OCI-M1 (cell line): ENCODE measurements at places on chromosomes 3 and 15.

GRCh38 chr3:13710251-13710650 is 161.3 kb downstream of the FBLN2 start:
- no peak for DNase-seq

- no peak for DNase-seq
Observed at GRCh38 chr3:172112078-172112733, 72.8 kb downstream of the FNDC3B start.

DNA sequence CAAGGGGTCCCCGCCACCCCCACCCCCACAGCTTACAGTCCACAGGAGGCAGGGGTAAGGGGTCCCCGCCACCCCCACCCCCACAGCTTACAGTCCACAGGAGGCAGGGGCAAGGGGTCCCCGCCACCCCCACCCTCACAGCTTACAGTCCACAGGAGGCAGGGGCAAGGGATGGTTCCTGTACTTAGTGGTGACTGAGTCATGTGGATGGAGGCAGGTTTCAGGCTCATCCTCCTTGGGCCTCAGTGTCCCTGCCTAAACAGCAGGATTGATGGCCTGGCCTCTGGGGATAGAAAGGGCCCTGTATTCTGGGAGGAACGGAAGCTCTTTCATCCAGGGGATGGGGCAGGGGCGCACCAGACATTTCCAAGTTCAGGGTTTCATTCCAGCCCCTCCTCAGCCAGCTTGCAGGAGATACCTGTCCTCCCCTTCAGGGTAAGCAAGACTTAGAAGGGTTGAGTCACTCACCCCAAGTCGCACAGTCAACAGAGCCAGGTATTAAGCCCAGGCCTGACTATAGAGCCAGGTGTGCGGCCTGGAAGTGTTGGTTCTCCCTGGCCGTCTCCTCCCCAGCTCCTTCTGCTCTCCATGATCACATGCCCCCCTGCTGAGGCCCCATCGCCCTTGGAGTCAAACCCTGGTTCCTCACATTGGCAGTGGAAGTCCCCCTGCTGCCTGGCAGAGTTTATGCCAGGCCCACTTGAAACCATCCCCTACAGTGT is 12.5 kb downstream of the CSK start:
- DNase-seq = no peak

GRCh38 chr15:93040288-93041158 is 48.5 kb downstream of the RGMA start:
- no peak for DNase-seq

GRCh38 chr15:52746162-52746757 is 43.9 kb downstream of the ONECUT1 start:
- no peak for DNase-seq

- DNase-seq = no peak
Observed at GRCh38 chr3:190166948-190167347, 46.3 kb upstream of the P3H2 start.

- no peak for DNase-seq
Observed at GRCh38 chr15:38658431-38658830, 93.8 kb upstream of the RASGRP1 start.

DNA sequence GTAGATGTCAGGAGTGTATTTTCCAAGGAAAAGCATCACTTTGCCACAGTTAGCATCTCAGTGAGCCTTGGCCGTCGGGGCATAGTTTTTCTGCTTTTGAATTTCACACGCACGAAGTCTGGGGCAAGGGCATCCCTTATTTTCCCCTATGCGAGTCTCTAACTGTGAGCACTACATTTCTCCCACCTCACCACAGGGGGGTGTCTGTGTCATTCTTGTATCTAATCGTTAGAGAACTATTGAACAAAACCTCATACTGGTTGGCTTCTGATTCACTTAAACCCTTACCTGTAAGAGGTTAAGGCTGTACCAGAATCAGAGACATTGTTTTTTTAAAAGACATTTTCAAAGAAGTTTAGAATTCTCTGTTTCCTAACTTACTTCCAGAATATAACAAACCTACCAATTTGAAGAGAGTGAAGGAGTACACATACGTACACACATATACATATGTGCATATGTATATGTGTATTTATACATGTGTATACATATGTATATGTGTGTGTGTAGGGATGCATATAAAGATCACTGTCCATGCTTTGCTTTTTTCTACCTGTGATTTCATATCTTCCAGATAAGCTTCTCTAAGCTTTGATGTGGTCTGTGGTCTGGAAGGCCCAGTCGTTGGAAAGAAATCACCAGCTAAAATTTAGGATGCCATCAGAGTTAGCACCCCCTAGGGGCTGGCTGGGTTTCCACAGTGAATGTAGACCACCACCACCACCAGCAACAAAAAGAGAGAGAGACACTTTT is 49.4 kb downstream of the MYZAP start:
- DNase-seq = peak; percentile 68

- peak; percentile 19 for DNase-seq
Observed at GRCh38 chr3:46012246-46012645, 15.0 kb downstream of the XCR1 start.

DNA sequence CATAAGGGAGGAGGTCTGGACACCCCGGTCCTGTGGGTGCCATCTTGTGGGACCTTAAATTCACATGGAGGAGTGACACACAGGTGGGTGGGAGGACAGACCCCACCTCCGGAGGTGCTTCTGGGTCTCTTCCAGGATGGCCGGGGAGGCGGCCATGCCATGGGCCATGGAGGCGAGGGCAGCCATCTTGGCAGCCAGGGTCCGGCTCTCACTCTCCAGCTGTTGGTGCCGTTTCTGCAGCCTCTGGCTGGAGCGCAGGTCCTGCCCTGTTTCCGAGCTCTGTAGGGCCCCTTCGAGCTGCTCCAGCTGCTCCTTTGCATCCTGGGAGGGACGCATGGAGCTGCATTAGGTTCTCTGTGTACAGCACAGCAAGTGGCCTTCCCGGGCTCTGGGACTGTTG is 19.1 kb downstream of the SPTBN5 start:
- DNase-seq = no peak

DNA sequence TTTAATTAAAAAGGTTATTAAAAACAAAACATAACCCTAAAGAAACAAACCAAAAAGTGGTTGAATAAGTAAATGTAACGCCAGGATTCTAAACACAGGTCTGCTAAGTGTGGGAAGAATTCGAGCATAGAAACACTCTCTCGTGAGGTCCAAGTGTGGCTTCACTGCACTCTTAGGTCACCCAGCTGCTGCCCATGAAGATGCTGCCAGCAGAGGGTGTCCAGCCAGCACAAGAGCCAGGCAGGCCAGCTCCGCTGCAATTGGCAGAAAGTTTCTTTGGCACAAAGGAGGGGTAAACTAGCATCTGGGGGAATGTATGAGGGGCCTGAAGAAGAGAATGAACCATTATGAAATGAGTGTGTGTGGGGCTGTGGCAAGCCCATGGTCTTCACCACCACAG is 215.7 kb upstream of the FEZF2 start:
- no peak for DNase-seq

DNA sequence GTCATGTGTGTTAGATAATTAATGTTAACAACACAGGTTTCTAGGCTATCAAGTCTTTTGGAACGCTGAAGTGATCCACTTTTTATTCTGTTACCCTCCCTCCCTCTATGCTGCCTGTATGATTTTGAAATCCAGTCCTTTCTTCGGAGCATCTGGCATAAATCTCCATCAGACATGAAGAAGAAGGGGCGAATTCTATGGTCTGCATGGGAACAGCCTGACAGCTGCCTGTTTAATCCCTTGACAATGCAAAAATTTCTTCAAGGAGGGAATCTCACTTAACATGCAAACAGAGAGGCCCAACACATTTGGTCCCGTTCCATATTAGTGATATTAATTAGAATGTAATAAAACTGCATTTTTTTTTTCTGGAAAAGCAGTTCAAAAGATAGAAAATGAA is 145.2 kb downstream of the VGLL3 start:
- DNase-seq = no peak

- DNase-seq = no peak
Observed at GRCh38 chr3:129534428-129535027, 6.1 kb downstream of the RHO start.

GRCh38 chr3:129603561-129603942 is 2.9 kb downstream of the PLXND1 start:
- peak; percentile 15 for DNase-seq

- peak; percentile 41 for DNase-seq
Observed at GRCh38 chr15:54289590-54290136, 311.4 kb downstream of the UNC13C start.
